Left cardiac atrium (tissue), 4 donors: ENCODE measurements at places on chromosomes 6 and 20. TPM values are rescaled to one million over a fixed set of nuclear protein-coding genes. Genes with fewer than 3 reads are reported as not detected.

GRCh38 chr6:34030831-34031624, 114.9 kb downstream of the GRM4 start:
- DNase-seq: no peak

EFCAB8 gene
- total RNA-seq: not detected

LTA gene
- not detected for total RNA-seq

DNA sequence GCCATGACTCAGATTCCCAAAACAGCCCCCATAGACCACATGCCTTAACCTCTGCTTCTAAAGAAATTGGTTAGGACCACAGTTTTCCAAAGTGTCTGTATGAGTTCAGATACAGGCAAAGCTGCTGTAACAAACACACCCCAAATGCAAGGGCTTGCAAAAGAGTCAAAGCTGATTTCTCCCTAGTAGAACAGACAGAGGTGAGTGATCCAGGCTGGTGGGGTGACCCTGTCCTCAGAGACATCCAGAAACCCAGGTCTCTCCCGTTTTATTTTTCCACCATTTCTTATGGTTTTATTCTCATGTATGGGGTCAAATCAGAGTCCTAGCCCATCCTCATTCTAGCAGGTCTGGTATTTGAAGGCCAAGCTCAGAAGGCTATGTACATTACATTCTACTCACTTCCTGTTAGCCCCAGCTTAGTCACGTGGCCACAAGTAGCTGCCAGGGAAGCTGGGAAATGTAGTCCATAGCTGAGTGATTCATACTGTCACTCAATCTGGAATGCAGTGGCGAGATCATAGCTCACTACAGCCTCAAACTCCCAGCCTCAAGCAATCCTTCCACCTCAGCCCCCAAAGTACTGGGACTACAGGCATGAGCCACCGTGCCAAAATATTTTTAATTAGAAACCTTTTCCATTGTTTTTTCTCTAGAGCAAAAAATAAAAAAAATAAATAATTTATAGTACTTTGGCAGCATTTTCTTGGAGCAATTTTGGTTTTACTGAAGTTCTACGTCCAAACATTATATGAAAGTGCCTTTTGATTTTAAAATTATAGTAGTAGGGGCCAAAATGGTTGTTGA, 175.2 kb downstream of the ZMYND8 start:
- no peak for DNase-seq

TOP1 gene
- 30.4 TPM for total RNA-seq

KCNQ2 gene
- total RNA-seq: 0.91 TPM

GRCh38 chr6:89375427-89376267, 23.1 kb upstream of the UBE2J1 start:
- no peak for DNase-seq

PCSK2 gene
- 1.5 TPM for total RNA-seq

- no peak for DNase-seq
These were observed 87.8 kb downstream of the RFPL4B start for GRCh38 chr6:112434896-112435435.

EYS gene
- not detected for total RNA-seq

DNA sequence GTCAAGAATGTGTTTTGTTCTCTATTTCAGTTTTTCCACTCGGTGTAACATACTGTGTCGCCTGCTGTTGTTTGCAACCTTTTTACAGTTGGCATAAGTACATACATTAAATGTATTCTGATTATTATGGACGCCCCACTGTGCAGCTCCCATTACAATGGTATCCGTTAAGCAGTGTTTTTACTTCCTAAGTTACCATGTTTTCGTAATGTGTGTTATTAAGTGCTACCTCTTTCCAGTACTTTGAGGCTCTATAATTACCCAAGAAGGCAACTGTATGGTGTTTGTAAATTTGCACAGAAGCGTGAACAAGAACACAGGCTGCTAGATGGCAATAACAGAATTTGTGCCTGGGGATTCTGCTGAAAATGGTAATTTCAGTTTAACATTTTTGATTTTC, 568.0 kb upstream of the MARCKS start:
- DNase-seq: no peak

DNA sequence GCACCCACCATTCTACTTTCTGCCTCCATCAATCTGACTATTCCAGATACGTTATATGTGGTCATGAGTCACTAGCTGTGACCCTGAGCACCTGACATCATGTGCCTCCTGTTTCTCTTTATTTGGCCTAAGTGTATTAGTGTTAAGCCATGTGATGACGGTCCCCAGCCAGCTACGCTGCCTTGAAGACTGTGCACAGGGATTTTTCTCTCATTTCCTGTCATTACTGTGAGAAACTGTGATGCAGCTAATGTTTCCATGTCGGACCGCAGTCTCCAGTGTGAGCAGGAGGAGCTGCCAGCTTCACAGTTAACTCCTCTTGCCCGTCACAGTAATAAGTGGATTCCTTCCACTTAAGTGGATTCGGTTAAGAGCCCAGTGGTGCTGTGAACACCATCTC, 9.9 kb upstream of the SPATS1 start:
- no peak for DNase-seq

DNA sequence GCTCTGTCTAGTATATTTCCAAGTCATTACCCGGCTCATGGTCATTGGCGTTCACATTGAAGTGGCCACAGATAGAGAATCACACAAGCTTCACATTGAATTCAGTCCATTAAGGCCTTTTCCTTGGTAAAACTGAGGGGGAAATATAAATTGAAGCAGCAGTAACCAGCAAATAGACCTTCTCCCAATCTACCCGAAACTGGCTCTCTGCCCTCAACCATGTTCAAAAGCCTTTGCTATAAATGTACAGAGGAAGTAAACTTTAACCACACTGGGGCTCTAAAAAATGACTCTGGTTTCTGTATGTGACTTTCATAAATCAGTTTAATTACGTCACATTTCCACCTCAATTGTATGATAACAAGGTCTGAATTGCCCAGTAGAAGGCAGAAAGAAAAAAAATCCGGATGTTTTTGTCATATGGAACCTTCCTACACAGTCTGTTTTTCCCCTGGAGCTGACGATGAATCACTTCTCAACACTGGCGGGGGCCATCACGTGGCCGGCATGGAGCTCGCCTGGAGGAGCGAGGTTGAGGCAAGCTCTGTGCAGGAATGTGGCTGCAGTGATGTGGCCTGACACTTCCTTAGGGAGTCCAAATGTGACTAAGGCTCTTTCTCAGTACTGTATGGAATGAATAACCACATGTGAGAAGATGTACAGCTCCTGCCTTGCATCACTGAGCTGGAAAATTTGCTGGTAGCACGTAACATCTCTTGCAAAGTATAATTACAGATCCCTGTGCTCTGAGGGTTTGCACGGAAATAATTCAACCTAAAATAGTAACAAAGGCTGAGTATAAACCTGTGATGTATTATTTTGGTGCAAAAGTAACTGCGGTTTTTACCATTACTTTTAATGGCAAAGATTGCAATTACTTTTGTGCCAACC, 58.6 kb upstream of the SNX9 start:
- peak; percentile 80 for DNase-seq

GRCh38 chr6:27911956-27912446, at the start of gene OR2B2:
Gene OR2B2, minus strand, starts transcription at chr6:27912396. Its CDS starts 77 bp downstream, at chr6:27912319.
- no peak for DNase-seq

RIMS1 gene
- total RNA-seq: 0.80 TPM

SS18L1 gene
- total RNA-seq: 7.6 TPM

GRCh38 chr20:22470620-22471026, 113.7 kb downstream of the FOXA2 start:
- DNase-seq: no peak

GRCh38 chr20:47815866-47816265, 30.6 kb upstream of the SULF2 start:
- no peak for DNase-seq

SASH1 gene
- total RNA-seq: 36.2 TPM

DNA sequence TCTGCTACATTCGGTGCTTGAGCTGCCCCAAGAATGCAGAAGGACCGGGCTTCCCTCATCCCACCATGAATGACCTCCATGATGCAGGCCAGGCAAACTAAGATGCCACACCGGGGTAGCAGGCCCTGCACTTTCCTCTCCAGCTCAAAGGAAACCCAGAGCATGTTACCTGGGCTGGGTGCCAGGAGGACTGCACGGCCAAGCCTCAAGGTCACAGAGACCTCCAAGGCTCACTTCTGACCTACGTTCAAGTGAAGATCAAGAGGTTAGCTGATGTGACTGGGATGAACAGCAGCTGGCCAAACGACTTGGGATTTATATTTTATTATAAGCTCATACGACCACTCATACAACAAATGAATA, 501.8 kb downstream of the CD83 start:
- DNase-seq: no peak

- DNase-seq: no peak
These were observed 146.2 kb downstream of the FAM83B start for GRCh38 chr6:54992789-54993188.

BPIFA1 gene
- total RNA-seq: not detected

GRCh38 chr6:5135788-5136376, 50.7 kb downstream of the PPP1R3G start:
- no peak for DNase-seq

DNA sequence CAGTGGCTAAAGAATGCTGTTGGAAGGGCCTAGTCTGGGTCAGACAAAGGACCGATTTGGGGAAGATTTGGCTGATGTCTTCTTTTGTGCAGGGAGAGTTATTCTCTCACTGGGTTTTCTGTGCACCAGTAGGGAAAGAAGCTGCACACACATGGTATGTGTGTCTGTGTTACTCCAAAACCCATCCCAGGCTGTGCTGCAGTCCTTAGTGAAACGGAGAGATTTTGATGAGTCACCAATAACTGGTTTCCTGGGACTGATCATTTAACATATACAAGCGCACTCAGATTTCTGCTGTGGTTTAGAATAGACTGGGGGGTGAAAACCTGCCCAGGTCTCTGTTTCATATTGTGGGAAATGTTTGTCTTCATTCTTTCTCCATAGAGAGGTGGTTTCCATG, 1049.8 kb downstream of the KIF16B start:
- DNase-seq: no peak

- DNase-seq: no peak
These were observed 29.4 kb downstream of the PHACTR3 start for GRCh38 chr20:59633656-59634251.

DNA sequence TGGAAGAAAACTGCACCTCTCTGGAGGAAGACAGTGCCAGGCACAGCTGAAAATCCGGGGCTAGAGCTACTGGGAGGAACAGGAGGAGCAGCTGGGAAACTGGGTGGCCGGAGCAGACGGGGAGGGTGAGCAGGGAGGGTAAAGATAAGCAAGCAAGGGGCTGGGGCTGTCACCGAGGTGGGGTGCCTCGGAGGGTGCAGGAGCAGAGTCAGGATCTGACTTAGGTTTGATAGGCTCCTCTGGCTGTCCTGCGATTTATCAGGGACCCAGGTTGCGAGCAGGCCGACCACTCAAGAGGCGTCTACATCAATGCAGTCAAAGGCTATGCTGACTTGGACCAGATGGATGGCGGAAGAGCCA, 12.3 kb downstream of the TSHZ2 start:
- DNase-seq: no peak

DNA sequence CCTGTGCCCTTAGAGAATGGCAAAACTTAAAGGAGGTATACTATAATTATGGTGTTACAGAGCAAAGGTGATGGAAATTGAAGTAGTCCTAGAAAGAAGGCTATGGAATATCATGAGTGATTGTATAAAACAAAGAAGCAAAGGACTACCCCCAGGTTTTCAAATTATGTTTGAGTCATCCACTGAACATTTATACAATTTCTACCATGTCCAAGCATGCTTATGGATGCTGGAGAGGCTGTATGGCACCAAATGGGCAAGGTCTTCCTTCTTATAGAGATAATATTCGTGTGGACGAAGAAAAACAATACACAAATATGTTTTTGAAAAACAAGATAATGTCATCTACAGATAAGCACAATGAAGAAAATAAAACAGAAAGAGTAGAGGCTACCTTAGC, 177.5 kb downstream of the KHDC1L start:
- no peak for DNase-seq

DNA sequence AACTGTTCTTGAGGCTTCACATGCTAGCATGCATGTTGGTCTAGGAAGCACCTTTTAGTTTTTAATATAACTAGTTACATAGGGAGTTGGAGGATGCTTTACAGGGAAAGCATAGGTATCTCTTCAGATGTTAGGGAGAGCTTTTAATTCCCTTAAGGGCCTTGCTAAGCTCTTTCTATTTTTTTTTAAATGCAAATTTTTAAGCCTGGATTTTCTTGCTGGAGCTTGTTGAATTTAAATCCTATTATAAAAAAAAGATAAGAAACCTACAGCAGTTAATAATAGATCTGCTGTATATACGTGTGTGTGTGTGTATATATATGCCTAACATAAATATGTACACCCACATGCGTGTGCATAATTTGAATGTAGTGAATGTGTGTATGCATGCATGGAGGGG, 79.0 kb downstream of the FIG4 start:
- no peak for DNase-seq

GTF2H4 gene
- total RNA-seq: 25.3 TPM

GRCh38 chr6:6907286-6907685, 200.5 kb upstream of the RREB1 start:
- DNase-seq: no peak
